Ascending aorta (tissue), 2 donors: ENCODE measurements at places on chromosomes 1 and 21. TPM values are rescaled to one million over a fixed set of nuclear protein-coding genes. Genes with fewer than 3 reads are reported as not detected.

The PPP1R15B gene
- total RNA-seq: 36.1 TPM

DNA sequence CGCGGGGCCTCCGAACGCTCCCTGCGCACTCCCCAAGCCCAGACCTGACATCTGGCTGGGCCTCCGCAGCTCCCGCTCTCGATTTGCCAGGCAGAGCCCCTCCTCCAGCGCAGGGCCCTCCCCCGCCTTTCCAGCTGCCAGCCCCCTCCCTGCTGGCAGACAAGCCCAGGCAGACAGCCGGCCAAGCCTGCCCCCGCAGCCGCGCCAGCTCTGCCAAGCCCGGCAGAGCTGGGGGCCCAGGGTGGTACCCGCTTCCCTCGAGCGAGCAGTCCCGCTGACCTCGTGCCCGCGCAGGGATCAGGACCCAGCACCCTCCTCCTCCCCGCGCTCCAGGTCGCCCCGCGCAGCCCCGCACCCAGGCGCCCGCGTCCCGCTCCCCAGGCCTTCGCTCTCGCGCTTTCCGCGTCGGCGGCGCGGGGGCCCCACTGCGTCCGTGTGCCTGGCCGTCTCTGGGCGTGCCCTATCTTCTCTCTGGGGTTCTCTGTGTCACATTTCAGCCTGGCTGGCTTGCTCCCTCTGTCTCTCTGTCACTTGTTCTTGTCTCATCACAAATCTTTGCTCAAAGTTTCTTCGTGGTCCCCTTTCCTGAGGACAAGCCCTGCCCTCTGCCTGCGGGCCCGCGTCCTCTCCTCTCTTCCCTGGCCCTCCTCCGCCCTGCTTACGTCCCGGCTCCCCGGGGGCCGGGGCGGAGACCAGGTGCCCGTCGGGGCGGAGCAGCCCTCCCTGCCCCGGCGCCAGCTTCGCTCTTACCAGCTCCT is 580 bp downstream of the INKA2 start:
- no peaks in the 10 kb centered on the region for H3K36me3 ChIP-seq
- H3K4me3 ChIP-seq: peak overlapping the region; percentile 78
- H3K4me1 ChIP-seq: peaks cover 14% of the 10 kb centered on the region
- no peak for DNase-seq
- no peaks in the 10 kb centered on the region for H3K27me3 ChIP-seq

DNA sequence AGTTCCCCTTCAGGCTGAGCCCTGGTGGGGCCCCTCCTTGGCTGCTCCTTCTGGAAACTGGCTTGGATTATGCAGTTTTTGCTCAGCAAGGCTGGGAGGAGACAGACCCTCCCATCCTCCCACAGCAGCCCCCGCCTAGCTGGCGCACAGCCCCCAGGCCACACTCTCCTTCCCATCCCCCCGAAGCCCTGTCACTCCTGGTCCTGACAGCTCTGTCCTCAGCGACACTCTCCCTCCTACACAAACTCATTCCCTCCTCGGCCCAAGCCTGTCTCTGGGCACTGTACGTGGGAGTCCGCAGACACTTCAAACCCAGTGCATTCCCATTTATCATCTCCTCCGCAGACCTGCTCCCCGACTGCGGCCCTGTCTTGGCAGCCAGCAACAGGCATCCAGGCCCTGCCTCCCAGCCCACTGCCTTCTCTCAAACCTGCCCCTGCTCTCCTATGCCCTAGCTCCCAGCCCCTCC is 25.0 kb upstream of the EPHB2 start:
- no peaks in the 10 kb centered on the region for H3K4me1 ChIP-seq
- no peak overlapping the region for H3K27ac ChIP-seq
- no peaks in the 10 kb centered on the region for H3K36me3 ChIP-seq
- H3K27me3 ChIP-seq: no peaks in the 10 kb centered on the region

- DNase-seq: no peak
- no peaks in the 10 kb centered on the region for H3K36me3 ChIP-seq
- no peak overlapping the region for H3K4me3 ChIP-seq
- no peaks in the 10 kb centered on the region for H3K27me3 ChIP-seq
- H3K27ac ChIP-seq: peak overlapping the region; percentile 86
Observed at GRCh38 chr1:112546076-112546475, 37.3 kb downstream of the WNT2B start.

DNA sequence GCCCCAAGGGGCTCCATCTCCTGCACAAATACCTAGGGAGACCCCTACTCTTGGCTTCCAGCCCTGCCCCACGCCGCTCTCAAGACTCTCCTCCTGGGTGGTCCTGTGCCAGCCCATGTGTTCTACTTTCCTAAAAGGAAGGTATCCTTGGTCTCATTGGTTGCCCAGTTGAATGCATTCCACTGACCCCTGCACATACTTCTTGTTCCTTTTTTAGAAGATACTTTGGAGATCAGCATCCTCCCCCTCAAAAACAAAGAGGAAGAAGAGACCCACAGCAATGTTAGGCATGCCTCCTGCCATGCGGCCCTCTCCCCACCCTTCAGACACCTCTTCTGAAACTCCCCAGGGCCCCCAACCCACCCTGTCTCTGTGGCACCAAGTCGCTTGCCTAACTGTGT is 4.1 kb downstream of the SLAMF9 start:
- H3K27ac ChIP-seq: no peak overlapping the region
- no peaks in the 10 kb centered on the region for H3K27me3 ChIP-seq
- no peak for DNase-seq
- H3K4me3 ChIP-seq: no peak overlapping the region

- H3K27me3 ChIP-seq: no peaks in the 10 kb centered on the region
- H3K36me3 ChIP-seq: no peaks in the 10 kb centered on the region
- H3K27ac ChIP-seq: no peak overlapping the region
- H3K4me1 ChIP-seq: no peaks in the 10 kb centered on the region
- H3K4me3 ChIP-seq: no peak overlapping the region
Observed at GRCh38 chr1:172122381-172122780, 281.1 kb downstream of the DNM3 start.

DNA sequence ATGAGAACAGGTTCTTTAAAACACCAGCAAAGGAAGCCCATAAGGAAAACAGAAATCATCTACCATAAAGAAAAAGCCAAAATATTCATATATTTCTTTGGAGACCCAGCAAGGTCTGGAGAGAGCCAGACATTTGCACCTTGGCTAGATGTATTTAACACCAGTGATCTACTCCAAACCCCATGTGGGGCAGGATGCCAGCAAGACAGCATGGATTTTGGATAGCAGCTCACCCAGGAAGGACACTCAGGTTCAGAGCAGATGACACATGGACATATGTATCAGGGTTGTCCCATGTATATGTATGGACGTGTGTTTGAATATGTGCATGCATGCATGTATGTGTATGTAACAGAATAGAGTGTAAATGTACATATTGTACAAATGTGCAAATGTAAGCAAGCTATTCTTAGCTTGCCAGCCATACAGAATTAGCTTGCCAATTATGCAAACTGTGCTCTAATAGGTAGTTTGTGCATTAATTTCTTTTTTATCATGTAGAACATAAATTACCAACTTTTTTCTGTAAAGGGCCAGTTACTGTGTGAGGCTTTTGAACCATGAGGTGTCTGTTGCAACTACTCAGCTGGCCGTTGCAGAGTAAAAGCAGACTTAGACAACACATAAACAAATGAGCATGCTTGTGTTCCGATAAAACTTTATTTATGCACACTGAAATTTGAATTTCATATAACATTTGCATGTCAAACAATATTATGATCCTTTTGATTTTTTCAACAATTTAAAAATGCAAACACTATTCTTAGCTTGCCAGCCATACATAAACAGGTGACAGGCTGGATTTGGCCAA is 73.5 kb upstream of the KAZN start:
- no peak for DNase-seq
- no peak overlapping the region for H3K27ac ChIP-seq
- no peaks in the 10 kb centered on the region for H3K27me3 ChIP-seq
- no peaks in the 10 kb centered on the region for H3K36me3 ChIP-seq
